Aorta (tissue), 5 donors: ENCODE measurements at places on chromosomes 3 and 15. TPM values are rescaled to one million over a fixed set of nuclear protein-coding genes. Genes with fewer than 3 reads are reported as not detected.

DNA sequence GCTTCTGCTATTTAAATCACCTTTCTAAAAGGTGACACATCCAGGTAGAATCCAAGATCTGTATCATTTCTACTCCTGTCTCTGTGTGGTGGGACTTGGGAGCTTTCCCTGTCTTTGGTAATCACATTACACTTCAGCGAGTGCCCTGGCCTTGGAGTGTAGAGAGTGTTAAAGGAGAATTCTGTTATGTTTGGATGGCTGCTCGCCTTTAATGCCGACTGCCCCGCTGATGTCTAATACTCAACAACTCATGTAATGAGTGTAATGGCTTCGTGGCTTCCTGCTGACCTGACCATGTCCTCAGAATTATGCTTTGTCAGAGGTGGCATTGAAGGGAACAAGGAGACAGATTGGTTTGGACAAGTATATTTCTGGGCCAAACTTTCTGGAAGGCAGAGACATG, 66.3 kb upstream of the LRTM1 start:
- no peak for DNase-seq

GRCh38 chr3:127590282-127590592, 296 bp downstream of the TPRA1 start:
- no peak for DNase-seq

DNA sequence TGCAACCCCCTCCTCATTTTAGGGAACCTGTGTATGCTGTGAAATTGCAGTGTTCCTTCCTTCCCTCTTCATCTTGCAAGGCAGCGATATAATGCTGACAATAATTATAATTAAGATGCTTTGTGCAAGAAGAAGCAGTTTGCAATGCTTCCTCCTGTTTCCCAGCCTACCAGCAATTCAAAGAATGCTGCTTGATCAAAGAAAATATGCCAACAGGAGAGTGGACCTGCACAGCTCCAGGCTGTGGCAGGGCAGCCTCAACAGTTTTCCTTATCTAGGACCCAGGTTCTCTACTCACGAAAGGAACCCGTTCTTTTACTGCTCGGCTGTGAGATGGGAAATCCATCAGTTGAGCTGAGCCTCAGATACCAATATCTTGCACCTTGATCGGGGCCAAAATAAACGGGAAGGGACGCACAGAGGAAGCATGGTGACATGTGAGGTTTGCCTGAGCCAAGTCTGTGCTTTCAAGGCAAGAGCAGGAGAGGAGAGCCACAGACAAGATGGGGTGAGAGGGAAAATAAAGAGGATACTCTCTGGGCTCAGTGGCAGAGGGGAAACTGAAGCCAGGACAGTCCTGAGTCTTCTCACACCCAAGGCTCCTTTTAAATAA, 22.6 kb upstream of the LRTM1 start:
- no peak for DNase-seq

GRCh38 chr3:187958432-187959003, 195.4 kb upstream of the LPP start:
- no peak for DNase-seq

DNA sequence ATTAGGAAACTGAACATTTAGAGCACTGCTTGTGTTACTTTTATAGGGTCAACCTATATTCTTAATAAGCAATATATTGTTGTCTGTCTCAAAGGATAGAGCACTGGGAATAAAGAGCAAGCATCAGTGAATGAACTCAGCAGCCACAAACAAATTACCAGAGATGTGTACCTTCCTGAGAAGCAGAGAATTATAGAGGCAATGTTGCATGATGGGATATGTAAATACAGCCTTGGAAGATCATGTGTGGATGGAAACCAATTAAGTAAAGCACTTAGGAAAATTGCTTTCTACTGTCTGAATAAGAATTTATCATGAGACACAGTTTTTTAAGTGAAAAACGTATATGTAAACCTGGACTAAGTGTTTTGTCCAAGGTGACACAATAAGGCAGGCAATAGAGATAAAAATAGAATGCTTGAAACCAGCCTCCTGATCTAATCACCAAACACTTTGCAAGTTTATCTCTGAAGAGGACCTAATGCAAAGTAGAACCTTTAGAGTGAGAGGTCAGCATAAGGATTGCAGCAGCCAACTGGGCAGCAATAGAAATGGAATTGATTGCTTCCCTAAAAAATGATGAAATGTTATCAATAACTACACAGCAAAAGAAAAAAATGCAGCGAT, 848.0 kb downstream of the TUSC7 start:
- no peak for DNase-seq

GRCh38 chr3:78951342-78951945, 816.4 kb downstream of the ROBO1 start:
- no peak for DNase-seq

GRCh38 chr15:66326051-66326450, 30.4 kb downstream of the TIPIN start:
- DNase-seq = no peak

The GRM7 gene
- total RNA-seq = 0.88 TPM

The TMEM158 gene
- total RNA-seq = 3.0 TPM

The CCR5 gene
- total RNA-seq = 4.1 TPM

The CLK3 gene
- 73.2 TPM for total RNA-seq
